CD4-positive, alpha-beta T cell treated with Interleukin-10 for 1 hour (primary cell): ENCODE measurements at places on chromosomes 2 and 18.

DNA sequence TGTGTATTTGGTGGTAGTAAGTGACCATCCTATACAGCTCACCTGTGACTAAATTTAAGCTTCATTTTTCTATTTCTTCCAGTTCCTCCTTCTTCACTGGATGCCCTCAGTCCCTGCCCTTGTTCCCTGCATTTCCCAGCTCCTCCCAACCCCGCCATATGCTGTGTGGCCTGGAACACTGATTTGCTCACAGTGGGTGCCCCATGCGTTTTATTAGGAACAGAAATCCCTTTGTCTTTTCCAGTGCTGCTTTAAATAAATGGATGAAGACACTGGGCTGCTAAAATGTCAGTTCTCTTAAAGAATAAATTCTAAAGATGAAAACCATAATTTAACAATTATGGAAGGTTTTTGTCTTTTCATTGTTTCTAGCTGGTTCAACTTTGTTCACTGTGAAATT is 477.3 kb downstream of the DCDC2C start:
- no peak for DNase-seq

- DNase-seq, result no peak
These were observed 19.8 kb downstream of the CREG2 start for GRCh38 chr2:101367508-101367907.

DNA sequence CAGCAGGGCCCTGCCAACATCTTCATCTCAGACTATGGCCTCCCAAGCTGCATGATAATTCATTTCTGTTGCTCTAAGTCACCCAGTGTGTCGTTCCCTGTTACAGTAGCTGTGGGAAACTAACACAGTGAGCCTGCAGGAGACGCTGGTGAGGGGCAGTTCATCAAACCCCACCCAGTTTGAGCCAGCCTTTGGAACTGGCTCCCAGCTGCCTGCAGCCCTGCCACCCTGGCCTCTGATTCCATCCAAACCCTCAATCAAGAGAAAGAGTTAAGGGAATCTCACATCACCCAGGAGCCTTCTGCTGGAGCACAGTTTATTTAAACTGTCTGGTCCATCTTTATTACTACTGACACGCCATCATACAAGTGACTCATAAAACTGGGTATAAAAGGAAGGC is 64.9 kb upstream of the ZCCHC2 start:
- no peak for DNase-seq

DNA sequence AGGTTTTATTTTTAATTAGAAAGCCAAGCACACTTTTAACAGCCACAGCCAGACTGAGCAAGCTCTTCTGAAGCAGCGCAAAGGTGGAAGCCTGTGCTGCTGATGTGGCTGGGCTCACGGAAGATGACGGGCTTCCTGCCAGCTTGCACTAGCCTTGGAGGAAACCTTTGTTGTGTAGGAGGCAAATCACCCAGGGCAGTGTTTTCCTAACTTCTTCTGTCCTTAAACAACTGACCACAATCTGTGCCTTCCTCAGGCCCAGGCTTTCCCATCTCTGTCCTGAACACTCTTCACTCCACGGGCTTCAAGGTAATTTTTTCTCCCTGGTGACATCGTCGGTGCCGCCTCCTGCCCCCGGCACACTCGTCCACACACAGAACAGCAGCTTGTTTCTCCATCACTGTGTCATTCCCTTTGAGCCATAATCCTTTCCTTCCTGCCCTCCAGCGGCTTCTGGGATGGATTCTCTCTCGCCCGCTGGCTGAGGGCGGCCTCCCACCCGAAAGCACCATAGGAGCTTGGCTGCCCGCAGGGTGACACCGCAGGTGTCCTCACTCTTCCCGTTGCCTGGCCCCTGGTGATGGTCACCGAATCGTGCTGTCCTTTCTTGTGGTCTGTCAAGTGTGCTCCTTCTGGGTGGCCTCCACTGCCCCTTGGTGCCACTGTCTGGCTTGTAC is 31.1 kb upstream of the INHBB start:
- DNase-seq, result no peak

DNA sequence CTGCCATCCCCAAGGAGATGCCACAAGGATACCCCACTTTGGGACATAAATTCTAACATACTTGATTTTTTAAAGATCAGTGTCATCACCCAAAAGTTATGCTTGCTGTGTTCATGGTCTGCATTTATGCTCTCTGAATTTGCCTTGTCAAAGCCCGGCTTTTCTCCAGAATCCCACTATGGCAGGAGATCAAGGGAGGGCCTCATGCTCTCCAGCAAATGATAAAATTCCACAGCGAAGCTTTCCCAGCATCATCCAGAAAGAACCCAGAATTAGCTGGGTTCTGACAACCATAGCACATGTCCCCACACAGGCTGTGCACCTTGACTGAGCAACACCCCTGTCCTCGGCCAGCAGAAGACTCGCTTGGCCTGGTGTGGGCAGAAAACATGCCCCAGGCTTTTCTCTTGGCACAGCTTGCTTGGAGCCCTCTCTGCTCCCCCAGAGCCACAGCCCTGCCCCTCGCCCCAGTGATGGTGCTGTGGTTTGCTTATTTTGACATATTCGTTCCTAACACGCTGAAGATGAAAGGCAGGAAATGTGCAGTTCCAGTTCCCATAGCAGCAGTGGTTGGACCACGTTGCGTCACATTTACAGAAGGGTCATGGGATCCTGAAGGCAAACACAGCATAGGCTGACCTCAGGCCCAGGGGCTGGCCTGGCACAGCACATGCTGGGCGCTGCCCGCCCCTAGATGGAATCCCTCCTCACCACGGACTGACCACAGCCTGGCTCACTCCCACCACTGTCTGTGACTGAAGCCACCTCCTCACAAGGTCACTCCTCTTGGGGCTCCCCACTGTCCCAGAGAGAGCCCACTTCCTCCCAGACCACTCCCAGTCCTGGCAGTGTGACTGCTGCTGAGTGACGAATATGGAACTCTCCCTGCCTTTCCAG is 14.1 kb upstream of the CHRNA1 start:
- DNase-seq, result peak; percentile 84

DNA sequence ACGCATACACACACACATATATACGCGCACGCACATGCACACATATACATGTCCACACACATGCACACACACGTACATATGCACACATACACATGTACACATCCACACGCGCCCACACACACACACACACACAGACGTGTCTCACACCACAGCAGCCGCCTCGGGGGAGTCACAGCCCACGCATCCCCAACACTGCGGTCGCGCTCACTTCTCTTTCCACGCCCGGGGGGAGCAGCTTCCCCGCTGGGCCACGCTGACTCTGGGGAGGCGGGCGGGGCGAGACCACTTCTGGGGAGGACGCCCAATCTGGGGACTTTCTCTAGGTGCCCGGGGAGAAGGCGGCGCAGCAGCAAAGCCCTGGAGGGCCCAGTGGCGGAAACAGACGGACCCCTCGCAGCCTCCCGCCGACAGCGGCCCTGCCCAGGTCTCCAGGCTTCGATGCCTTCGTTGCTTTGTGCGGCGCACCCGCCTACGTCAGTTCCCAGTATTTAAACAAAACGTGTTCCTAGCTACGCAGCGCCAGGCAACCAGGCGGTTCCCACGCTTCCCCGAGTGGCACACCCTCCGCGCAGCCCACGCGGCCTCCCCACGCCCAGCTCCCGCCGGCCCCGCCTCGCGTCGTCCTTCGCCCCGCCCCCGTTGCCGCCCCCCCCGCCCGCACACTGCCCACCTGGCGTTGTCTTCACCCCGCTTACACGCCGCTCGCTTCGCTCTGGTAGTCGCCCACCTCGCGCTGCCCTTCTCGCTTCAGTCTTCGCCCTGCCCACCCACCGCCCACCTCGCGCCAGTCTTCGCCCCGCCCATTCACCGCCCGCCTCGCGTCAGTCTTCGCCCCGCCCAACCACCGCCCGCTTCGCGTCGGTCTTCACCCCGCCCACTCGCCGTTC is 810 bp upstream of the RBFA start:
- peak; percentile 84 for DNase-seq
